ENCODE measurements at places on chromosomes 12 and 14.

DNA sequence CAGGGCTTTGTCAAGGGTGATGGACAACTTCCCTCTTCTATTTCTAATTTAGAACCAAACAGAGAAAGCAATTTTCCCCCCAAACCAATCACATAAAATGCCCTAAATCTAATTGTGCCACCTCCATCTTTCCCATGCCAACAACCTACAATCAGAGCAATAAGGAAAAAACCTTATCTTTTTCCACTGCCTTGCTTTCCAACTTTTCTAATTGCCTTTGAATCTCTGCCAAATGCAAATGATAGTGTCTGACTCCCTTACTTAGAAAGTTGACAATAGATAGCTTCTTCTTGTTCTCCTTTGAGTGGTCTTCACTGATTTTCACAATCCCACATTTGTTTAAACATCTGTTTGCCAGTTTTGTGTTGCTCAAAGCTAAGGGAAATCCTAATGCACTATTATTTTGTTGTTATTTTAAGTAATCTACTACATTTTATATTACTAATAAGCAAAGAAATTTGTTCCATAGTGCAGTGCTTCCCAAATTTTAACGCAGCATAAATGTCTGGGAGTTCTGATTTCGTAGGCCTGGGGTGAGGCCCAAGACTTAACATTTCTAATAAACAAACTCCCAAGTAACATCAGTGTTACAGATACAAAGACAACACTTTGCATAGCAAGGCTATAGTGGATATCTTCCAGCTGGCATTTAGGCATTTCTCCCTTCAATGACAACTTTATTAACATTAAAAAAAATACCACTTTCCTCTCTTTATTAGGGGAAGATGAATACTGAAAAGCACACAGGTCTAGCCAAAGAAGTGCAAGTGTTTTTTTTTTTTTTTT is 696.3 kb upstream of the USP15 start:
- DNase-seq, result no peak

- no peak for DNase-seq
Observed at GRCh38 chr14:69353168-69353567, 44.9 kb downstream of the ERH start.

DNA sequence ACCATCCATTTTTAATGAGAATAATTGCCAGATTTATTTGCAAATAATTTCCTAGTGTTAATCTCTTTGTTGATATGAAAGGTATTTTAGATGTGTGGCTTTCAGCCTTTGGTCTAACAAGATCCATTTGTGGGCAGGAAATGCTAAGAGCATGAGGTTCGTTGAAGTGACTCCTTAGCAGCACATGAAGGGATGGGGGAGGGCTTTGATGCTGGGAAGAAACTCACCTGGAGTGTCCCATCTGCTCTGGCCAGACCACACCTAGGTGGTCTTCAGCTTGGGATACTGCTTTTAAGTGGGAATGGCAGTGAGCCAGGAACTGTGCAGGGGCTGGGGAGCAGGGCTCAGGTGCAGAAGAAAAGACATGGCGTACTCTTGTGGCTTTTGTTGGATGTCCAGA is 13.6 kb downstream of the SFSWAP start:
- no peak for DNase-seq

- DNase-seq, result no peak
Observed at GRCh38 chr12:8096281-8096915, 14.3 kb downstream of the NECAP1 start.

DNA sequence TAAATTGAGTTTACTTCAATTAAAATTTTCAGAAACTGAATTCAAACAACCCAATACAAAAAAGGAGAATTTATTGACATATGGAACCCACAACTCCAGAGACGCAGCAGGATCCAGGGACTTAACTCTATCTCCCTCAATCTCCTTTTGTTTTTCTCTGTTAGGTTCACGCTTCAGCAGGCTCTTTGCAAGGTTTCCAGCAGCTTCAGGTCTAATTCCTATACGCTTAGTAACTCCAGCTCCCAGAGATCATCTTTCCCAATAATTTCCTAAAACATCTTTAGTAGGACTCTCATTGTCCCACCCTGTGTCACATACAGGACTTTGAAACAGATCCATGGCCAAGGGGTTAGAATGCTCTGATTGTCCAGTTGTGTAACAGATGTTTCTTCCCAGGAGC is 175.2 kb downstream of the RMST start:
- no peak for DNase-seq

GRCh38 chr12:124679533-124680371 is 112.3 kb upstream of the NCOR2 start:
- DNase-seq, result no peak

DNA sequence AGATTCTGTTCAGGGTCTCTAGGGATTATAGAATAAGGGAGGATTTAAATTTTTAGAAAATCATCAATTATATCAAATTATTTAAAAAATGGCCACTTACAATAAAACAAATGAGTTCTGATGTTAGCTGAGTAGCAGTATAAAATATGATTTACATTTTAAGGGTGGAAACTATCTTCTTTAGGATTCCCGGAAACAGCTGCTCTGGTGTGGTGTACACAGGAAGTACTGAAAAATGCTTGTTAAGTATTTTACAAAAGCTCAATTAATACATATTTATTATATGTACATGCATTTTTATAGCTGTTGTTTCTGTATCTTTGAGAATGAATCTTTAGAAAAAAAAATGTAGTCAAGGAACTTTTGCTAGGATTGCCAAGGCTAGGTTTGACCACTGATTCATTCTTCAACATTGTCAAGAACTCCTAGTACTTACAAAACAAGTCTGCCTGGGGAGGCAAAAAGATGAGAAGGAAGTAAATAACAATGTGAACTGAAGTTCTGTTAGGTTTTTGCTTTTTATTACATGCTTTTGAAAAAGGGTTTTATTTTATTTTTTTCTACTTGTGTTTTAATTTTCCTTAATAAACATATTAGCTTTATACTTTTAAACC is 48.0 kb downstream of the ARF6 start:
- DNase-seq, result no peak
